Stimulated activated CD4-positive, alpha-beta T cell treated with anti-CD3 and anti-CD28 coated beads, Interleukin-1b, Interleukin-23, amount 100 ng/mL, for 1 hour (primary cell): ENCODE measurements at places on chromosomes 7 and 10.

- no peak for DNase-seq
Measured at GRCh38 chr10:11742779-11743298, 657 bp downstream of the ECHDC3 start.

- DNase-seq = no peak
Measured at GRCh38 chr7:78769481-78770101, 683.9 kb downstream of the MAGI2 start.

- no peak for DNase-seq
Measured at GRCh38 chr10:89280508-89280907, 21.3 kb upstream of the IFIT2 start.

DNA sequence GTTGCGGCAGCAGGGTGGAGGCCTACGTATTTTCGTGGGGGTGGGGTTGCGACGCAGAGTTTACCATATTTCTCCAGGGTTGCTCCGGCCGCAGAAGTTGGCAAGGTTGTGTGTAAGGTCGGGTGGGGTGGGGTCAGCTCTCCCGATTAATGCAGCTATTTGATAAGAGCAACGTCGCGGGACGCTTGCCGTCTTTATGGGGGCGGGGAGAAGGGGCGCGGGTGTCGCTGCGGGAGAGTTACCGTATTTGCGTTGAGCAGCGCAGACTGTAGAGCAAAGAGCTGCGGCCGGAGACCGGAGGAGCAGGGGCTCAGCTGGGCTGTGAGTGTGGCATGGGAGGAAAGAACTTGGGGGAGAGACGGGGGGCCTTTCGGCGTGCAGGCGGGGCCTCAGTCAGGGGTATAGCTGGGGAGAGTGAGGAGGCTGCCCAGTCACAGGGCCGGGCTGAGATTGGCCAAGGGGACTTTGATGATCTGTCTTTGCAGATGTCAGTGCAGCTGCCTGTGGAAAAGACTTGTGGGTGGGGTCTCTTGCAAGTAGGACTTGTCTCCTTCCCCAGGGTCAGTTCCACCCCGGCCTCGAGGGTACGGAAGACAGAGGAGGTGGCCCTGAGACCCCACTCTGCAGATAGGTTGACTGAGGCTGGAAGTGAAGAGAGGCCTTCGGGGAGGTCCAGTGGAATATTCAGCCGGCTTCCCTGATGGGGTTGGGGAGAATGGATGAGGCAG, 26.6 kb downstream of the ZNF775 start:
- no peak for DNase-seq

DNA sequence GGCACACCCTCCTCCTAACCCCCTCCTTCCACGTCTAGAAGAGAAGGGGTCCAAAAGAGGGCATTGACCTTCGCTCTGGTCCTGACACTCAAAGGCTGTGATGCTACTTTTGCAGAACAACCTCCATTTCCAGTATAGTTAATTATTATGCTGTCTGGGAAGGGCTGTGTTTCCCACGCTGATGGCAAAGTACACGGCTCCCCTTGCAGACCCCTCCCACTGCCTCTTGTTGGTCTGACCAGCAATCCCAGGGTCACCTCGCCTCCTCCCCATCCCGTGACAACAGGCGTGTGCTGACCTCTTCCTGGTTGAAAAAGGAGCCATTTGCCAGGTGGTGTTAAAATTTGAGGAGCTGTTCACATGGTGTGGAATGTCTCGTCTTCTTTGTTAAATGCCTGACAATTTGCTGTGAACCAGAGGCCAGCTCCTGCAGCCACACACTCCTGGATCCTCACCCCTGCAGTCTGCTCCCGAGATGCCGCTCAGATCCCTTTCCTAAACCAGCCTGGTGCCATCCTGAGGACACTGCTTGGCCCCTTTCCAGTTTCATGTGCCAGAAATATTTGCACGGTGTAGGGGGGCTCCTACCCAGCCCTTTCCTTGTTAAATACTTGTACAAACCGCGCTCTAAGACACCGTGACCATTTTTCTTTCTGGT, 321.7 kb downstream of the WDR37 start:
- no peak for DNase-seq

GRCh38 chr7:85041605-85042216, 145.1 kb downstream of the SEMA3D start:
- no peak for DNase-seq

GRCh38 chr10:95790982-95791381, 35.0 kb downstream of the ENTPD1 start:
- no peak for DNase-seq

DNA sequence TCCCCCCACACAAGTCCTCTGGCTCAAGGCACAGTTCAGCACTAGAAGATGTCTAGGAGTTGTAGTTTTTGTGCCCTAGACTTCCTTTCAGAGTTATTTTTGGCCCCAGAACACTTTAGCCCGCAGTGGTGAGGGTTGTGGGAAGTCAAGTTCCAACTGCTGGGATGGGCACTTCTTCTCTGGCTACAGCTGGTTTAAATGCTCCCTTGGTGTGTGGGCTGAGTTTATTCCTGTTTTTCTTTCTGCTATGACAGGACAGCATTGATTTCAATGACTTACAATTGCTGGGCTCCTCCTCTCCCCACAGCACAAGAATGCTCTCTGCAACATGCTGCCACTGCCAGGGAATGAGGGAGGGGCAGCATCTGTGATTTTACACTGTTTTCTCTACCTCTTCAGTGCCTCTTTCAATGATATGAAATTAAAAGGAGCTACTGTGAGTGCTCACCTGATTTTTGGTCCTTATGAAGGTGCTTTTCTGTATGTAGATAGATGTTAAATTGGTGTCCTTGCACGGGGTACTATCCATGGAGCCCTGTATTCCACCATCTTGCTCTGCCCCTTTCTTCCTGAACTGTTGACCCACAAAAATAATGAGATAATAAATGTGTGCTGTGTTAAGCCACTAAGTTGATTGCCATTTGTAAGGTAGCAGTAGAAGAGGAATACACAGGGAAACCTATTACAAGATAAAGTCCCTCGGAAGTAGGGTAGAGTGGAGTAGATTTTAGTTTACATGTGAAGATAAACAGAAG, 56.3 kb downstream of the SLC13A1 start:
- no peak for DNase-seq
